Activated naive CD4-positive, alpha-beta T cell treated with anti-CD3 and anti-CD28 coated beads, Interleukin-2, amount 50 U/mL, for 72 hours (primary cell): ENCODE measurements at places on chromosomes 5 and 9. TPM values are rescaled to one million over a fixed set of nuclear protein-coding genes. Genes with fewer than 3 reads are reported as not detected.

Gene TMEM174
- not detected for total RNA-seq

DNA sequence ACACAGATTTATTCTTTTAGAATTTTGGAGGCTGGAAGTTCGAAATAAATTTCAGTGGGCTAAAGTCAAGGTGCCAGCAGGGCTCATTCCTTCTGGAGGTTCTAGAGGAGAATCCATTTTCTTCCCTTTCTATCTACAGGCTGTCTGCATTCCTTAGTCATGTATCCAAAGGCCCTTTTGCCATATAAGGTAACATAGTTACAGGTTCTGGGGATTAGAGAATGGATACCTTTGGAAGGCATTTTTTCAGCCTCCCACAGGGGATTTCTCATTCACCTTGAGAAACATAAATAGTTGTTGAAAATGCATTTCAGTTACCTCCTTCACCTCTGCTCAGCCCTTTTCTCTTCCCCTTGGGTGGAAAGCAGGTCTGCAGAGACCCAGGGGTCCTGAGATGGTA is 280.0 kb upstream of the MAP3K1 start:
- DNase-seq: no peak

Gene SLC6A19
- total RNA-seq: not detected

GRCh38 chr9:91489361-91489899 is 65.8 kb upstream of the NFIL3 start:
- DNase-seq: no peak

Gene SPRY4
- 0.51 TPM for total RNA-seq

DNA sequence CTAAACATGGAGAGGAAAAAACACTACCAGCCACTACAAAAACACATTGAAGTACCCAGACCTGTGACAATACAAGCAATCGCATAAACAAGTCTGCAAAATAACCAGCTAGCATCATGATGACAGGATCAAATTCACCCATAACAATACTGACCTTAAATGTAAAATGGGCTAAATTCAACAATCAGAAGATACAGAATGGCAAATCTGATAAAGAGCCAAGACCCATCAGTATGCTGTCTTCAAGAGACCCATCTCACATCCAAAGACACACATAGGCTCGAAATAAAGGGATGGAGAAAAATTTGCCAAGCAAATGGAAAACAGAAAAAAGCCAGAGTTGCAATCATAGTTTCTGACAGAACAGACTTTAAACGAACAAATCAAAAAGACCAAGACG is 294.4 kb downstream of the MEF2C start:
- DNase-seq: no peak

Gene POLK
- total RNA-seq: 44.7 TPM

Gene FGFR4
- total RNA-seq: 0.75 TPM

GRCh38 chr9:133955821-133956411 is 36.2 kb downstream of the VAV2 start:
- peak; percentile 35 for DNase-seq

GRCh38 chr9:124221676-124222075 is 36.1 kb upstream of the NEK6 start:
- DNase-seq: no peak

DNA sequence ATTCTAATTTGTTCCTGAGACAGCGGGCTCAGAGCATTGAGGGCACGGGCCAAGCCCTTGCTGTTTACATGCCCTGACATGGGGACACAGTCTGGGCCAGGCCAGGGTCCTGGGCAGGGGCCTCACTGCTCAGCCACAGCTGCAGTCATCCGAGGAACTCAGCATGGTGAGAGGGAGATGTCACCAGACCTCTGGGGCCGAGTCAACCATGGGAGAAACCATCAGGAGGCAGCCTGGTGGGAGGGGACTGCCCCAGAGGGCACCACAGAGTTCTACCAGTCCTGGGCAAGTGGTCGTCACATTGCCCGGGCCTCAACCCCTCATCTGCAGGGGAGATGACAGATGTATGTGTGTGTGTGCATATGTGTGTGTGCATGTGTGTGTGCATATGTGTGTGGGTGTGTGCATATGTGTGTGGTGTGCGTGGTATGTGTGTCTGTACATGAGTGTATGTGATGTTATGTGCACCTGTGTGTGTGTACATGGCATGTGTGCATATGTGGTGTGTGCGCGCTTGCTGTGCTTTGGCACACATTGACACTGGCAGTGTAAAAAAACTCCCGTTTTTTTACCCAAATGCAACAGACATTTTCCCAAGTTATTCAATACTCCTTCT is 42.4 kb upstream of the TMEM250 start:
- no peak for DNase-seq

Gene IFNK
- total RNA-seq: not detected

Gene PRSS3
- not detected for total RNA-seq

- DNase-seq: no peak
Observed at GRCh38 chr5:146475190-146475780, 28.2 kb downstream of the TCERG1 start.

Gene MLANA
- not detected for total RNA-seq

Gene DMRTA1
- not detected for total RNA-seq

GRCh38 chr5:88760527-88760926 is 122.5 kb downstream of the MEF2C start:
- no peak for DNase-seq

- DNase-seq: no peak
Observed at GRCh38 chr9:98334796-98335195, 79.3 kb upstream of the TBC1D2 start.

Gene GLDC
- 0.96 TPM for total RNA-seq

DNA sequence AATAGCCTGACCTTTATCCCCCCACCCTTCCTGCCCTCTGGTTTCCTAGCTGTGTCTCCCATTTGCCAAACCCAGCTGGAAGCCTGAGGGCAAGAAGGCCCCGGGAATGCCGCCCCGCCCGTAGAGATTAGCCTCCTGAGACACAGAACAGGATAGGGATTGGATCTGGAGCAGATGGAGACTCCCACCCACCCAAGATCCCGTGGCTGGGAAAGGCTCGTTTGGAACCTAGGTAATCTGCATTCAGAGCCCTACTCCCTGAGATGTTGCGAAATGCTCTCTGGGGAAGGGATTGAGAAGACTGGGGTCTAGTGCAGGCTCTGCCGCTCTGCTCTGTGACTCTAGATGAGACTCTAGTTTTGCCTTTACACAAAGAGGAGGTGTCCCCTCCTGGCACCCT is 10.9 kb downstream of the AQP3 start:
- DNase-seq: no peak

DNA sequence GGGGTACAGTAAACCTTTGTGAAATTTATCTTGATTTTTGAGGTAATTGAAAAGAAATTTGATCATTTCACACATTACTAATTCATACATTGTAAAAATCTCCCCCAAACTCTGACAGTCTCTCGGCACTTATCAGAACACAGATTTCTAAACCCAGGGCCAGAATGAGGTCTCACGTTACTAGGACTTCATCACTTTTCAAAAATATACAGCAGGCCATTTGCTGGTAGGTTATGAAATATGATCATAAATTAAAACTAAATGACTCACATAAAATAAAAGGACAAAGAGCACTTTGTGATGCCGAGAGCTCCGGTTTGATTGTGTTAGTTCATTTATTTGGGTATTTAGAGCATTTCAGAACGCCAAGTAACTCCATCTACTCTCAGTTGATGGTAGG is 17.0 kb downstream of the MSX2 start:
- no peak for DNase-seq

DNA sequence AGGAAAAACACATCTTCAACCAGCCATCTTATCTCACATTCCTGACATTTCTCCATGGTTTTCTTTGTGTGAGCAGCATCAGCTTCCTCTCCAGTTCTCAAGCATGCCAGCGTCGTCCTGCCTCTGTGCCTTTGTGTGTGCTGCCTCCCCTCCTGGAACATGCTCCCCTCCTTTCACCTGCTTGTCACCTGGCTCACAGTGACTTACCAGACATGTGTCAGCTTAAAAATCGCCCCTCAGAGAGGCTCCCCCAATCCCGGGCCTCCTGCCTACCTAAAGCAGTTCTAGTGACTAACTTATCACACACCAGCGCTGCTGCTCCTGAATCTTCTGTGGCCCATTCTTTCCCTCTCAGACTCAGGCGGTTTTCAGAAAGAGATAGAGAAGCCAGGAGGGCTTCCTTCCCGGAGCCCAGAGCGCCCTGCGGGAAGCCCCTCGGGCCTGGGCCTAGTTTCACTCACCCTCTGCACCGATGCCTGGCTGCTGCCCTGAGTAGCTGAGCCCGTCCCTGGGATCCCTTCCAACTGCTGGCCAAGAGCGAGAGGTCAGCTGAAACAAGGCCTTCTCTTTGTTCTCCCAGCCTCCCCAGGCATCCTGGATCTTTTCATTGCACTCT is 51.1 kb upstream of the MVB12B start:
- DNase-seq: no peak

DNA sequence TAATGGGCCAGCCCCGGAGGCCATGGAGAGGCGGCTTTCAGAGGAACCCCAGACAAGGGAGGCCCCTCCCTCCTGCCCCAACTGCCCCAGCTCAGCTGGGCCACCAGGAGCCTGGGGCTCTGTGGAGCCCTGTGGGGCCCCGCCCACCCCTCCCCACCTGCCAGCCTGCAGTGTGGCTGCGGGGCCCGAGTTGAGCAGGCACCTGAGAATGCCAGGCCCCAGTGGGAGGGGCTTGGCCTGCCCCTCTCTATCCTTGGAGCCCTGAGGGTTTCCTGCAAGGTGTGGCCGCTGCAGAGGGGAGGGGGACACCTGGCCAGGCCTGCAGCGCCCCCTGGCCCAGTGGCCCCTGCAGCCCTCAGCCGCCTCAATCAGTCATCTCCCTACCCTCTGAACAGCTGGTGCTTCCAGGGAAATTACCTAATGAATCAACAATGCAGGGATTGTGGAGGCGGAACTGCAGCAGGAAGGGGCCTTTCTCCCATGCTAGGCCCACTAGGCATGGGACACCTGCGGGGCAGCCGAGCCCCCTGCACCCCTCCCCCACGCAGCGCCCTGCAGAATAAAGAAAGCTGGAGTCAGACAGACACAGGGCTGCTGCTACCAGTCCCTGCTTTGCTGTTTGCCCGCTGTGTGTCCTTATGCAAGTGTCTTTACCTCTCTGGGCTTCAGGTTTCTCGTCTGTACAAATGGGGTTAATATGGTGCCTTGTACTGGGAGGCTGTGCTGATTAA is 48.0 kb downstream of the LMX1B start:
- DNase-seq: no peak

DNA sequence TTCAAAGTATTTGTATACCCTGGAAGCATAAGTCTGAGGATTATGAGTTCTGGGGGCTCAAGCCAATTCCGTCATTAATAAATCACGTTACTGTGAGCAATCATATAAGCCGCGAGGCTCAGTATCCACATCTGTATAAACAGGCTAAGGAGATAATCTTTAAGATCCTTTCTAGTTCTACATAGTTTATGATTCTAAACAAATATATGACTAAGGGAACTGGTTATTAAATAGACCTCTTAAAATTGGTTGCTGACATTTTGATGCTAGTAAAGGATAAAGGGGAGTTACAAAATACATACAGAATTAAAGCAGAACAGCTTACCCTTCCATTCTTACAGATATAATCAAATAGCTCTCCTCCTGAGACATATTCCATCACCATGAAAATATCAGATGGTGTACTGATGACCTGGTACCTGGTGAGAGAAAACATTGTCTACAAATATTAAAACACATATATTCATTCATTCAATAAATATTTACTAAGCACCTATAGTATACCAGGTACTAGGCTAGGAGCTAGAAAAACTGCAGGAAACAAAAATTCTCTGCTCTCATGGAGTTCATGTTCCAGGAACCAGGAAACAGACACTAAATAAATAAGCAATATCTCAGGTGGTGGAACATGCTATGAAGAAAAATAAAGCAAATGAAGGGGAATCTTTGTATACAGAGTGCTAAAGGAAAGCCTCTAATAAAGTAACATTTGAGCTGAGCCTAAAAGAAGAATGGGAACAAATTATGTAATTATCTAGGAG is 19.5 kb upstream of the TTC33 start:
- no peak for DNase-seq

DNA sequence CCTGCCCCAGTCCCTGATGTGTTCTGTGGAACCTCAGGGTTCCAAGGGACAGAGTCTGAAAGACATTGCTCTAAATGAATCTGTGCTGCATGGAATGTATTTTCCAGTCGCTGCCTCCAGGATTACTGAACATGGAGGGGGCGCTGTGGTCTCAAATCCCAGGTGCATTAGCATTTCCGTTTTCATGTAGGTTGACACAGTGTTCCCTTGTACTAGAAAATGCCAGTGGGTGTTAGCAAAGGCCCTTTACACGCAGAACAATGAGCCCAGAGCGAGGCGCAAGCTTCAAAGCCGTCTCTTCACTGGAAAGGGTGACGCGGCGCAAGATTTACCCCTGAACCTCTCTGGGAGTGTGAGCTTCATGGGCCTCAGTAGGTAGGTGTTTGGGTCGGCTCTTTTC is 308.3 kb downstream of the SLIT3 start:
- DNase-seq: no peak

DNA sequence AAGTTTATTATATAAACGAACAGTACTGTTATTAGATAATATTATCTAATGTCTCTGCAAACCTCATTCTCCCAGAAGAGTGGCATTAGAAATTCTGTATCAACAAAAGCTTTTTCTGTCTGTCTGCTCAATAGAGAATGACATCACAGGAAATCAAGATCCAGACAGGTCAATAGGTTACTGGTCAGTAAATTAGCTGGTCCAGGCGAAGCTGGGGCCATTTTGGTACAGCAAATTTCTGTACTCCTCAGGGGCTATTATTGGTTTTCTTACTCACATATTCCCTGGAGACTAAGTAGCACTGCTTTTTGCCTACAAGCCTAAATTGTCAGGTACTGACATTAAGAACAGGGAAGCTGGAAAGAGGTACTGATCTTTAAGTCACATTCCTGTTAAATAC is 80.5 kb downstream of the PLPP1 start:
- DNase-seq: no peak

Gene RAB24
- total RNA-seq: 14.8 TPM

DNA sequence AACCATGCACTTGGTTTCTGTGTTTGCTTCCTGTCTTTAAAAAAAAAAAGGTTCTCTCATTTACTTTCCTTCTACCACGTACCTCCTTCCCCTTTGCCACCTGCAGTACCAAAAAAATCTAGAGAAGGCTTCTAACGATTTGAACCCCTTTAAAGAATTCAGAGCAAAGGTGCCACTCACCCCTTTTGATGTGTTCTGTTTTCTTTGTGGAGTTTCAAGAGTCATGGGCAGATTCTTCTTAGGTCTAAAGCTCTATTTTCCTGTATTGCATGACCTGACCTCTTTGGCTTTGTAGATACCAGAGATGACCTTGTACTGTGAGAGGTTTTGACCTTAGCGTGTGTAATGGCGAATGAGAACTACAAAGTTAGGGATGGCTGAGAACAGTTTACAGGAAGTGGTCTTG is 29.0 kb downstream of the TXNDC8 start:
- no peak for DNase-seq

GRCh38 chr5:109868737-109869136 is 179.0 kb downstream of the MAN2A1 start:
- DNase-seq: no peak

Gene GHR
- total RNA-seq: not detected

GRCh38 chr5:16600946-16601345 is 15.9 kb downstream of the RETREG1 start:
- no peak for DNase-seq

DNA sequence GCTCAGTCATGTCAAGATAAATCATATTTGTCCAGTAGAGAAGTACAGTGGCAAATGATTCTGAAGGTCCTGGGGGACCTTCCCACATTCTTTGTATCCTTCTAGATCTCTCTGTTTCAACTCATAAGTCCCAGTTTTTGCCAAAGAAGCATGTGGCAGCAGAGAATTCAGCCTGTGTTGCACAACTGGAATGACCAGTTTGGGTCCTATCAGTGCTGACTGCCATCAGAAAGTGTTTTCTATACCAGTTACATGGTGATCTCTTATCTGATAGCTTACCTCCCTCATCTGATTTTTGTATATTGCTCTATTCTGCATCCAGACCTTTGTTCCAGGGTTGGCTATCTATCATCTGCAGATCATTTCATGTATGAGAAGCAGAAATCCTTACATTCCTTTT is 21.7 kb downstream of the GM2A start:
- no peak for DNase-seq
